ENCODE measurements at places on chromosomes 6 and 20. TPM values are rescaled to one million over a fixed set of nuclear protein-coding genes. Genes with fewer than 3 reads are reported as not detected.
A peak's percentile ranks its signal among the peaks of the same experiment; 100 is the strongest.

- peaks cover 20% of the 10 kb centered on the region for H3K4me1 ChIP-seq
- H3K4me3 ChIP-seq, result no peak overlapping the region
- H3K27me3 ChIP-seq, result no peaks in the 10 kb centered on the region
- no peak for DNase-seq
- no peak overlapping the region for H3K27ac ChIP-seq
- no peaks in the 10 kb centered on the region for H3K36me3 ChIP-seq
These were observed 293.5 kb downstream of the PRL start for GRCh38 chr6:22003287-22003686.

DNA sequence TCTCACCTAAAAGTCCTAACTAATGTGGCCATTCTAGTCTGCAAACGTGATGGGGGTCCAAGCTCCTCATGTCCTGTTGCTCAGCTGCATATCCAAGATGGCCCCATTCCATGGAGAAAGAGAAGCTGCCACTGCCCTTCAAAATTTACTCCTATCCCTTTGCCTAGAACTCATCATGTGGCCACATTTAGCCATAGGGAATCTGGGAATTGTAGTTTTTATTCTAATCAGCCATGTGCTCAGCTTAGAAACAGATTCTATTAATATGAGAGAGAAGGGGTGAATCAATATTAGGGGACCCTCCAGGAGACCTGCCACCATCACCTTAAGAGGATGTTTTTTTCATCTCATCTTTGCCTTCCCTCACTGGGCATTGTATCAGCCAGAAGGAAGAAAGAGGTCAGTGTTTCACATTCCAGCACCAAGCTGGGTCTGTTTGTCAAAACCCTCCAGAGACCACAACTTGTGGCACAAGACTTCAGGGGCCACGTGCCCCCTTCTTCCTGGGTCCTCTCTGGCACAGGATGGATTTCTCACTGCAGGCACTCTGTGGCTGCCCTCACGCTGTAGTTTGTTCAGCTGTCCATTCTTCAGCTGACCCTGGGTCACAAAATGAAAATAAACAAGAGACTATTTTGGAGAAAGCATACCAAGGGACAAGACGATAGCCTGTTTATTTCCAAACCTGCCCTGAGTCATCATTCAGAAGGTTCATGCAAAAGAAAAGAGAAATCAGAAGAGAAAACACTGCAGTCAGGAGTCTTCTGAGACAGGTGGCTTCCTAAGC, 172.0 kb downstream of the EYA2 start:
- H3K27me3 ChIP-seq, result no peaks in the 10 kb centered on the region
- no peaks in the 10 kb centered on the region for H3K36me3 ChIP-seq
- H3K27ac ChIP-seq, result no peak overlapping the region

GRCh38 chr6:131789219-131789618, 18.6 kb upstream of the ENPP1 start:
- H3K27ac ChIP-seq, result no peak overlapping the region
- no peaks in the 10 kb centered on the region for H3K36me3 ChIP-seq
- peaks cover 3% of the 10 kb centered on the region for H3K4me1 ChIP-seq
- H3K27me3 ChIP-seq, result no peaks in the 10 kb centered on the region

The RSPO3 gene
- polyA plus RNA-seq, result 15.9 TPM

The IPCEF1 gene
- 1.2 TPM for polyA plus RNA-seq

The DNMT3B gene
- polyA plus RNA-seq, result 5.3 TPM

DNA sequence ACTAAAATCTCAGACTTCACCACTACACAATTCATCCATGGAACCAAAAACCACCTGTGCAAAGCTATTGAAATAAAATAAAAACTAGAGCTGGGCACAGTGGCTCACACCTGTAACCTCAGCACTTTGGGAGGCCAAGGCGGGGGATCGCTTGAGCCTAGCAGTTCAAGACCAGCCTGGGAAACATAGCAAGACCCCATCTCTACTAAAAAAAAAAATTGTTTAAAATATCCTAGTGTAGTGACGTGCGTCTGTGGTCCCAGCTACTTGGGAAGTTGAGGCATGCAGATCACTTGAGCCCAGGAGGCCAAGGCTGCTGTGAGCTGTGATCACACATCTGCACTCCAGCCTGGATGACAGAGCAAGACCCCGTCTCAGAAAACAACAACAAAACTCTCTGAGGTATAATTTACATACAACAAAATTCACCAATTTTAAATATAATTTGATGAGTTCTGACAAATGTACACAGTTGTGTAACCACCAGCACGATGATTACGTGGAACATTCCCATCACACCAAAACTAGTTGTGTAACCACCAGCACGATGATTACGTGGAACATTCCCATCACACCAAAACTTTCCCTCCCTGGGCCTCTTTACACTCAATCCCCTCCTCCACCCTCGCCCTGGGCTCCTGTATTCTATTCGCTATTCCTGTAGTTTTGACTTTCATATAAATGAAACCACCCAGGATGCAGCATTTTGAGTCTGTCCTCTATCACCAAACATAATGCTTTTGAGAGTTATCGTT, 107.5 kb downstream of the TAF4 start:
- H3K36me3 ChIP-seq, result no peaks in the 10 kb centered on the region
- H3K4me1 ChIP-seq, result peaks cover 13% of the 10 kb centered on the region
- H3K4me3 ChIP-seq, result no peak overlapping the region
- no peak for DNase-seq
- no peak overlapping the region for H3K27ac ChIP-seq
- peaks cover 6% of the 10 kb centered on the region for H3K27me3 ChIP-seq

The TPBG gene
- 30.3 TPM for polyA plus RNA-seq

The AGER gene
- 21.2 TPM for polyA plus RNA-seq

DNA sequence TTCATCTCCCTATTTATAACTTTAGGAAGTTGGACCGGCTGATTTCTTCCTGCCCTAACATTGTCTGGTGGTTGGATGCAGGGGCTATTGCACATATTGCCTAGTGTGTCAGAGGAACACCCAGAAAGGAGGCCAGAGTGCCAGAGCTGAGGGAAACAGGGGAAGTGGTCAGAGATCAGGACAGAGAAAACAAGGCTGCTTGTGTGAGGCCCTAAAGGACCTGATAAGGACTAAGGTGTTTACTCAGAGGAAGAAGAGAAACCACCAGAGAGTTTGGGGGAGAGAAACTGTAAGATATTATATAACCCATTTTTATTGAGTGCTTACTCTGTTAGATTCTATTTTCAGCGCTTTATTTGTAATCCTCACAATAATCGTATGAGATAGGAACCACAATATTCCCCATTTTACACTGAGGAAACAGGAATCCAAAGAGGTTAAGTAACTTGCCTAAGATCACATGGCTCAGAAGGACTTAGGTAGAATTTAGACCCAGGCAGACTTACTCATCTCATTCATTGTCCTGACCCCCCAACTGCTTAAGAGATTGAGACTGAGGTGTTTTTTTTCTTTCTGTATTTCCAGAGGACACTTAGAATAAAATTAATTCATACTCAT, 54.0 kb upstream of the REV3L start:
- no peaks in the 10 kb centered on the region for H3K27me3 ChIP-seq
- no peak for DNase-seq
- peak overlapping the region; percentile 80 for H3K27ac ChIP-seq
- no peaks in the 10 kb centered on the region for H3K36me3 ChIP-seq
- no peak overlapping the region for H3K4me3 ChIP-seq
- H3K4me1 ChIP-seq, result peaks cover 27% of the 10 kb centered on the region

The CUL9 gene
- polyA plus RNA-seq, result 22.3 TPM

The BPI gene
- 0.66 TPM for polyA plus RNA-seq

The SLC17A3 gene
- 0.43 TPM for polyA plus RNA-seq

The GRIK2 gene
- polyA plus RNA-seq, result 1.6 TPM
